ENCODE measurements at places on chromosomes 5 and 9.

DNA sequence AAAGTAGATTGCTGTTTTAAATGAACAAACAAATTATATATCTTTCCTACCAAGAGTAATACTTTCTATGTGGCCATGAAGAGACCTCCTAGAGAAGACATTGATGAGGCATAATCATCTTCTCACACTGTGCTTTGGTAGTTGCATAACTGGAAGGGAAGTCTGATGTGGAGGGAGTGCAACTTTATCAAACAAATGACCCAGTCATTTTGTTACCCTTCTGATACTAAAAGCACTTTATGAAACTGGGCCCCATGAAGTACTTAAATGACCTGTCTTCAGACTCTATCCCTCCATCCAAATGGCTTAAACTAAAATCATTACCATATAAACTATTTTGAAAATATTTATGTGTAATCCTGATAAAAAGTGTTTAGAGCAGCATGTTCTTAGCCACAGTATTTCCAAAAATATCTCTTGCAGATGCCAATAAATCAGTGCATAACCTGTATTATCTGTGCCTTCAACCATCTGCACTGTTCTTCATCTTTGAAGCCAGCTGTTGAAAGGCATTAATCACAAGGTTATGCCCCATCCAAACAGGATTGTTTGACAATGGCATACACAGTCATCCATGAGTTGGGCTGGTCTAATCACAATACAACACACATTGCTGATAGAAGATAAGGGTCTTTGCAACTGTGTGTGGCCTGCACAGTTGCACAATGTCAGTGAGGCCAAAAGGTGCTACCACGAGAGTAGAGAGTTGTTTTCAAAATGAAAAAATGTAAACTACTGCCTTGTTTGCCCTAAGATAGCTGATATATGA lies 31.9 kb upstream of the MIER3 start:
- no peak for DNase-seq

- no peak for DNase-seq
Observed at GRCh38 chr5:58346041-58346440, 113.8 kb downstream of the PLK2 start.

DNA sequence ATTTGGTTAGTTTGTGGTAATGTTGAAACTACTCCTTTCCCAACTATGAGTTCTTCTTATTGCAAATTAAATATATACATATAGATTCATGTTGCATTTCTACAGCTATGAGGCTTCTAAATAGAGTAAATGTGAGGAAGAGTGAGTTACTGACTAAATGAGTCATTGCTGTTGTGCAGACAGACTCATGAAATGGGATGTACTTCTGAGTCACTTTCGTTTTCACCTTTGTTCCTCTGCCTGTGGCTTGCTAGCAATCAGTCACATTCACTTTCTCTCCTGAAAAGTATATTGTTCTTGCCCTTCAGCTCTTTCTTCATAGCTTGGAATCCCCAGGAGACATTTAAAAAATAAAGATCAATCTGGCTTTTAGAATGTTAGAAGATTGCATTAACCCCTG lies 295.5 kb upstream of the SMC2 start:
- DNase-seq: no peak

- DNase-seq: no peak
Observed at GRCh38 chr5:9408964-9409363, 136.9 kb downstream of the SEMA5A start.

GRCh38 chr5:147072622-147073021 lies 162.2 kb upstream of the STK32A start:
- no peak for DNase-seq

DNA sequence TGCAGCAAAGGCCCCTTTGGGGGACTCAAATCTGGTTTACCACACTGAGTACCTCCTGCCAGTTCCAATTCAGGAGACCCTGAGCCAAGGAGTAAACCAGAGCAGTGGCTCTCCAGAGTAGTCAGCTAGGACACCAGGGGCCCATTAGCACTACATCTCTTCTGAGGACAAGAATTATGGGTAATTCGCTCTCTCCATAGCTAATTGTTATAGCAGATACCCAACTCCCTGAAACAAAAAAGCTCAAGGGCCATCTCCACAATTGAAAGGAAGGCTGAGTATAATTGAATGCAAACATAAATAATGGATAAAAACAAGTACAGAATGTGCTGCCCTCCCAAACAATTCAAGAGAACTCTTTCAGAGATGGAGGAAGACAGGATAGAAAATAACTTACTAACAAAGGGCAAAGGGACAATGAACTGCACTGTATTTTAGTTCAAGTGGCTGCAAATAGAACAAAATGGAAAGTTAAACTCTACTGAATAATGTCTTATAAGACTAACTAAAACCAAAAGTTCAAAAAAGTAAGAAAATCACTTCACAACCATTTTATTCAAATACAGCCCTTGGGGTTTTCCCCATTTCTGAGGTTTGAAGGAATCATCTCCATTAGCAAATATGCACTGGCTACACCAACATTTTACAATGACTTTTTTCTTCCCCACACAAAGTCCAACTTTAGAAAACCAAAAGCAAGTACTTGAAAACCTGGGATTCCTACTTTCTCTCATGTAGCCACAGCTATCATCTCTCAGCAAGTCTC lies 118.8 kb downstream of the SIL1 start:
- no peak for DNase-seq

DNA sequence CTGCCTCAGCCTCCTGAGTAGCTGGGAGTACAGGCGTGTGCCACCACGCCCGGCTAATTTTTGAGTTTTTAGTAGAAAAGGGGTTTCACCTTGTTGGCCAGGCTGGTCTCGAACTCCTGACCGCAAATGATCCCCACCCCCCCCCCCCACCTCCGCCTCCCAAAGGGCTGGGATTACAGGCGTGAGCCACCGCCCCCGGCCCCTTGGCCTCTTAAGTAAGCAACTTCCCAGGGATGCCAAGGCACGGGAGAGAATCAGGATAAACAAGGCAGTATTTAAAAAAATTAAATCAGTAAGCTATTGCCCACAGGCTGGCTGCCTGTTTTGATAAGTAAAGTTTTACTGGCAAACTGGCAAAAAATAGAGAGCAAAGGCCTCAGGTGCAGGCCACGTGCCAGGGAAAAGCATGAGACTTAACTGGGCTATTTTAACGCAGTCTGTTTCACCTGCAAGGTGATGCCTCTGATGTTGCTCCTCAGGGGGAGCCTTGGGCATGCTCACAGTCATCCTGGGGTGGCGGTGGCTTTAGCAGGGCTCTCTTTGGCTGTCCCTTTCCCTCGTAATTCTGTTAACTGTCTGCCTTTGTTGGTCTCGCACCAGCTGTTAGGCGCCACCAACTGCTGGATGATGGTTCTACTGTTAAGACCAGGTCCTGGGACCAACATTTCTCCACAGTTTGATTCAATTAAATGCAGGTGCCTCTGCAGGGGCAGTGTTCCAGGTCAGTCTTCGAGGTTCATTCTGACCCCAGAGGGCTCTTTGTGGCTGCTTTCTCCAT lies 19.4 kb upstream of the RNF130 start:
- no peak for DNase-seq

DNA sequence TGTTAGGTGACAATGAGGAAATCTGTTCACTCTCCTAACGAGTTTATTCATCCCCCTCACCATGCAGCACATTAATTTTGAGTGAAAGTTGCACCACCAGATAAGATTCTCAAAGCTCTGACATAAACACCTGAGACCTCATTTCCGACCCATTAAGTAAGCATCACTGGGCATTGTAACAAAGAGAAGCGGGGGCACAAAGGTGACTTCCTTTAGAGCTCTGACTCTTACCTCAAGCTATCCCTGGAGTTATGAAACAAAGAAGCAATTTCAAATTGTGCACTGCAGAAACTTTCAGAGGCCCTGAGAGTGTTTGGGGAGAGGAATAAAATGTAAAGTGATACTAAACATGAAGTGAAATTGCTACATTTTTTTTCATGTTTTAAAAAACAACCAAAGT lies 29.5 kb downstream of the C5orf15 start:
- DNase-seq: no peak

GRCh38 chr9:38417003-38417945 lies 7.0 kb downstream of the IGFBPL1 start:
- DNase-seq: no peak

- peak; percentile 19 for DNase-seq
Observed at GRCh38 chr9:35193762-35194161, 32.0 kb downstream of the UNC13B start.

GRCh38 chr5:100595152-100595811 lies 60.1 kb downstream of the FAM174A start:
- DNase-seq: peak; percentile 59

GRCh38 chr5:61081741-61082140 lies 80.5 kb downstream of the SMIM15 start:
- DNase-seq: no peak

DNA sequence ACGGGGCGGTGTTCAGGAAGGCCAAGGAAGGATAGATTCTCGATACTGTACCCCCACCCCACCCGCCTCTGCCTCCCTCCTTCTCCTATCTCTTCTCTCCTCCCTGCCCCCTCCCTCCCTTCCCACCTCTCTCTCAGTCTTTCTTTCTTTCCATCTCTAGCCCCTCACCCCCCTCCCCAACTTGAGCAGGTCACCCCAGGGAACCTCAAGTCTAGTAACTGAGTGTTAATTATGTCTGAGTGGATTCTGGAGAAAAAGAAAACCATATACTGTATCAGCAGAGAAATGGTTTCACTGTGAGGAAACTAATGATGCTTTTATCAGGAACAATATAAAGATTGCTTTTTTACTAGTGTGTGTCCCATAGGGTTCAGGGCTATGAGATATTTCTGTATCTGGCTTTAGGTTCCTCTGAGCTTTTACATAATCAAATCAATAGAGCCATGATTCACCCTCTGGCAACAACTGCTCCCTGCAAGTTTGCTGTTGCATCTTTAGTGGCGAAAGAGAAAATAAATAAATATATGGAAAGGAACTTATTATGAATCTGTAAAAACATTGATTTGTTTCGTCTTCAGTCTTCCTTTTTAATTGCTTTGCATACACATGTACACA lies 639.7 kb downstream of the CCDC171 start:
- no peak for DNase-seq

DNA sequence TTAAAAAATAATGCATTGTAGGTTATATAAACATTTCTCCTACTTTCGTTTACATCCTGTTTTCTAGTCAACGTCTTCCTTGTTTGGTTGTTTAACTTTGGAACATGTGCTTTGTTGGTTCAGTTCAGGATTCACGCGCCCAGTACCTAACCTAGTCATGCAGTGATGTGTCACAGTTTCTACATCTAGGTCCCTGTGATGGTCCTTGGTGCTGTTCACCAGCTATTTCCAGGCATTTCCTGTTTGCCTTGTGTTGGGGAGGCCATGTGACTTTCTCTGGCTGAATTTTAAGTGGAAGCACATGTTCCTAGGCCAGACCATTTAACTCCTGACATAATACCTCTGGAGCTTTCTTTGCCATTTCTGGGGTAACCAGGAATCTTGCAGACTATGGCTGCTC lies 292.3 kb downstream of the SMARCA2 start:
- no peak for DNase-seq

DNA sequence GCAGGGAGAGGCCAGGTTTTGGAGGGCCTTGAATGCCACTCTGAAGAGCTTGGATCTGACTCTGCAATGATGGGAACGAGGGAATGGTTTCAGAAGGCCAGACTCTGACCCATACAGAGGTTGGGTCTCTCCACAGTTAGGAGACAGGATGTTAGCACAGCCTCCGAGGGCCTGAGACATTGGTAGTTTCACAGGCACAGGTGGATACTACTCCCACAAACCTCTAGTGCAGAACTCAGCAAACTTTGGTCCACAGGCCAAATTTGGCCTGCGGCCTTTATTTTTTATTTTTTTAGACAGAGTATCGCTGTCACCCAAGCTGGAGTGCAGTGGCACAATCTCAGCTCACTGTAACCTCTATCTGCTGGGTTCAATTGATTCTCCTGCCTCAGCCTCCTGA lies 2.9 kb downstream of the GNPDA1 start:
- no peak for DNase-seq

DNA sequence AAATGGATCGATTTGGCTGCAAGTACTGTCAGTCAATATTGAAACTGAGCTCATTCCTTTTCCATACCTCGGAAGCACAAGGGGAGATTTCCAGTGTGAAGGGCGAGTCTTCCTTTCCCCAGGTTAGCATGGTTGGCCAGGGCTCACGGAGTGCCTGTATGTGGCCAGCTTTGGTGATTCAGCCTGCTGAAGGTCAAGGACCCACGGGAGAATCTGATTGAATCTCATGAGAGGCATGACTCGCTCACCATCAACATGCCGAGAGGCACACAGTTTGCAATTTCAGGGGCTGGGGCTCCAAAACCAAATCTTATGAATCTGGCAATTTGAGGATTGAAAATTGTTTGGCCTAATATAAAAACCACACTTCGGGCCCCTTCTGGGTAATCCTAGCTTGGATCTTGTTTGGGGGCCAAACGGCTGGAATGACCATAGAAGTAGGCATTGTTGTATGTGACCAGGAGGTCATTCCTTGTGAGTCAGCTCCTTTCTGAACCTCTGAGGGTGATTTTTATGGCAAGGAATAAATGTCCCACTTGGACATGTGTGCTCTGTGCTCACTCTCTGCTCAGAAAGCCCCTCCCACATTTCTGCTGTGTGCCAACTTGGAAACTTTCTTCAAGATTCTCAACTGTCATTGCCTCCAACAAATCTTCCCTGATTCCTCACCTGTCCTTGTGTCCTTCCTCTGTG lies 69.8 kb downstream of the DOCK2 start:
- peak; percentile 31 for DNase-seq

DNA sequence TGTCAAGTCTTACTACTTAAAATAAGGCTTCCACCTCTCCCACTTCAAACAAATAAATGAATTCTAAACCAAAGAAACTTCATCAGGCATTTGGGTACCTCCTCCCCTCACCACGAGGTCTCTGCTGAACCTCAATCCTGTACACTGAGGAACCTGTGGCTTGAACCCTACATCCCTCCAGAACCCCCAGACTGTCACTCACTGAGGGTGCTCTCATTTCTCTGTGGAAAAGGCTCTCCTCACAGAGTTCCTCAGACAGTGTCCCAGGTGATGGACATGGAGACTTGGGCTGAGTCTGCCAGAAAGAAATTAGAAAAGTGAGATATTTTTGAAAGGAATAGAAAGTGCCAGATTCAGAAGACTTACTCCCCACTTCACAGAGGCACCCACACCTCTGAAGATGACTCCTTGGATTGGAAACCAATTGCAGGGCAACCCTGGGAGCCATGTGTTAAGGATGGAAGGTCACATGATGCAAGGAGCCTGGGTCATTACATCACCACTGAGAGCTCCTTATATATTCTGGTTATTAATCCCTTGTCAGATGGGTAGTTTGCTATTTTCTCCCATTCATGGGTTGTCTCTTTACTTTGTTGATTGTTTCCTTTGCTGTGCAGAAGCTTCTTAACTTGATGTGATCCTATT lies 19.8 kb downstream of the MLANA start:
- DNase-seq: no peak
